ENCODE measurements at places on chromosomes 2 and 18.
A peak's percentile ranks its signal among the peaks of the same experiment; 100 is the strongest.

DNA sequence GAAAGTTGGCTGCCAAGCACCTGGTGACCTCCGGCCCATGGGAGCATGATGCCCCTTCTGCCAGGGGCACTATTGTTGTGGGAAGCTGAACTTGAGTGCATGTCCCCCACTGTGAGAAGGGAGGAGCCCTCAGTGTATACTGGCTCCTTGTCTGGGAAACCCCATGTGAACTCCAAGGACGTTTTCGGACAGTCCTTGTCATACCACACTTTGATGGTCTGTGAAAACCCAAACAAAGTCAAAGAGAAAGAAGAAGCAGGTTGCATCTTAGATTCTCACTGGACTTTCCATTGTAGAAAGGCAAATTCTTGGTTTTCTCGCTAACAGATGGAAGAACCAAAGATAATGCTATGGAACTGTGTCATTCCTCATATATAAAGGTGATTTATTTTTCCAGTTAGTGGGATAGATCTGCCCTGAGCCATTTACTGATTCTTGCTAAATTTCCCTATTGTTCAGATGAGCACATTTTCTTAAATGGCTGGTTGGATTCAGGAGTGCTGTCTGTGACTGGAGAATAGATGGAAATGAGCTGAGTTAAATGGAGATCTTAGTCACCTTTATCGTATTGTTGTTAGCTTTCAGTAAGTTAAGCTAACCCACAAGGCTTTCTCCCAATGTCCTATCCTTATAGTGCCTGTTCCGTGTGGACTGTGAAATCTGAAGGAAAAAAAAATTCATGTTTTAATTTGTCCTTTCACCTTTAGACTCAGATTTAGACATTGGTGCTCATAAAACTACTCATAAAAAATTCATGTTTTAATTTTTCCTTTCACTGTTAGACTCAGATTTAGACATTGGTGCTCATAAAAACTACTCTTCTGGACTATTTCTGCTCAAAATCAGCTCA, 166.6 kb downstream of the ACTR3 start:
- DNase-seq: no peak

- DNase-seq: no peak
Measured at GRCh38 chr2:170745305-170745704, 24.9 kb upstream of the ERICH2 start.

DNA sequence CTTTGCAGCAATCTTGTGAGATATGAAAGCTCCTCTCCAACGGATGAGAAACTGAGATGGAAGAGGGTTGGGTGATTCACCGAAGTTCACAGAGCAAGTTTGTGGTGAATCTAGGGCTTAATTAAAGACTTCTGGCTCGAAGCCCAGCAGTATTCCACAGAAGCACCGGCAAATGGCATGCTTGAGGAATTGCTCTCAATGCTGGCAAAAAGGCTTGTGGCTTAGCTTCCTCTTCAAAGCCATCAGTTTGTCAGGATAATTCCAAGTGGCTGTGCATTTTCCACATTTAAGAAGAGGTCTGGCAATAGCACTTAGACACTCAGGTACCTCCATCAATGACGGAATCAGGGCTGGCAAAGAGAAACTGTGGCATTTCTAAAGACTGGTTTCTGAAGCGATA, 98.7 kb upstream of the SLC66A3 start:
- no peak for DNase-seq

GRCh38 chr18:76499637-76500340, 4.7 kb upstream of the ZNF516 start:
- no peak for DNase-seq

DNA sequence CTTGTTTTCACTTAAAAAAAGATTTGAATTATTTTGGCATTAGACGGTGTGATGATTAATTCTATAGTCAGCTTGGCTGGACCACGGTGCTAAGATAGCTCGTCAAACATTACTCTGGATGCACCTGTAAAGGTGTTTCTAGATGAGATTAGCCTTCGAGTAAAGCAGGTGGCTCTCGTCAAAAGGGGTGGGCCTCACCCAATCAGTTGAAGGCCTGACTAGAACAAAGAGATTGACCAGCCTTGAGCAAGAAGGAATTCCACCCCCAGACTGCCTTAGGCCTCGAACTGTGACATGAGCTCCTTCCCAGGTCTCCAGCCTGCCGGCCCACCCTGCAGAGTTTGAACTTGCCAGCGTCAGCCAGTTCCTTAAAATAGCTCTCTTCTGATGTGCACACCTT, 73.4 kb downstream of the TWIST2 start:
- no peak for DNase-seq

- DNase-seq: peak; percentile 52
Measured at GRCh38 chr18:9827793-9828505, 57.8 kb upstream of the TXNDC2 start.

DNA sequence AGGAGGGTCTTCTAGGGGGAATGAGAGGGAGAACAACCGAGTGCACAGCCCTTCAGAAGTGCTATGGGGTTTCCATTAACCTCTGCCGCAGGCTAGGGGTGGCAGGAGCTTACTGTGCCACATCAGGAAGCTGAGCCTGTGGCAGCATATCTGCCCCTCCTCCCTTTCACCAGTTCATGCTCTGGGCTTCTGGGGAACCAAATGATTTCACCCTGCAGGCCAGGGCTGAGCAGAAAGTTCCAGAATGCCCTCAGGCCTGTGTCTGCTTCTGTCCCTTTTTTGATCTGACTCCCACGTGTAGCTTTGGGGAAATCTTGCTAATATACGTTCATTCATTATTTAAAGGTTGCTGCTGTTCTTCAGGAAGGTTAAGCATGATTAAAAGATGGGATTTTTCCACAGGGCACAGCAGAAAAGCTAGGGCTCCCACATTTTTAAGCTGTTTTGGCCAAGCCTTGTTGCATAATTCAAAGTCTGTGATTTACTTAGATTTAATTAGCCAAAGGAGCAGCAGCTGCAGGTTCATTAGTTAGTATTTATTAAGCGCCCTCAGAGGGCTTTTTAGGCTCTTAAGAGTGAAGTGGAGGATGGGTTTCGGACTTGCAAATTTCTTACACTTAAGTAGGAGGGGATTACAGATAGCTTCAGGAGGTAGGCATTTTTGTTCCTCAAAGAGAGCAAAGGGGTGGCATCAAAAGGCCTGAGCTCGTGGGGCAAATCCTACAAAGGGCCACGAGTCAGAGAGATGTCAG, 10.2 kb downstream of the TMEM247 start:
- DNase-seq: no peak

DNA sequence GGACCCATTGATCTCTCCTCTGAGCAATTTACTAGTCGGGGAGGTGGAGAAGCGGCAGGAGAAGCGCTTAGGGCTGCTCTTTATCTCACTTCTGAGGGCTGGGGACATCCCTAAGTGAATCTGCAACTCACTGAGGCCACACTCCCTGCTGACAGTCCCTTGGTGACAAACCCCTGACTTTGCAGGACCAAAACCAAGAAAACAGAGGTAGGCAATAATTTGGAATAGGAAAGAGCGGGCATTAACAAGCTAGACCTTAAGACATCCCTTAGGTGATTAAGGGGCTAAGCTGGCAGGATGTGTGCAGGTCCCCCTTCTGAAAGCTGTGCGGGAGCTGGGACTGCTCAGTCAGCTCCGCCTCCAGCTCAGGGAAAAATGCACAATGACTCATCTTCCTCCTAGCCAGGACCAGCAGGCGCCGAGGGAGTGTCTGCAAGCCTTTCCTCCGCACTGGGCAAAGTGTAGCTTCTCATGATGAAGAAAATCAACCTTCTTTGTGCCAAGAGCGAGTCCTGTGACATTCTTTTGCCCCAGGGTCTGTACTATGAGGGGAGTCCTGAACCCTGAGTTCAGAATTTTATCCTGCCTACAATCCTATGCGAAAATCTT, 63.3 kb downstream of the BOD1L2 start:
- peak; percentile 64 for DNase-seq

DNA sequence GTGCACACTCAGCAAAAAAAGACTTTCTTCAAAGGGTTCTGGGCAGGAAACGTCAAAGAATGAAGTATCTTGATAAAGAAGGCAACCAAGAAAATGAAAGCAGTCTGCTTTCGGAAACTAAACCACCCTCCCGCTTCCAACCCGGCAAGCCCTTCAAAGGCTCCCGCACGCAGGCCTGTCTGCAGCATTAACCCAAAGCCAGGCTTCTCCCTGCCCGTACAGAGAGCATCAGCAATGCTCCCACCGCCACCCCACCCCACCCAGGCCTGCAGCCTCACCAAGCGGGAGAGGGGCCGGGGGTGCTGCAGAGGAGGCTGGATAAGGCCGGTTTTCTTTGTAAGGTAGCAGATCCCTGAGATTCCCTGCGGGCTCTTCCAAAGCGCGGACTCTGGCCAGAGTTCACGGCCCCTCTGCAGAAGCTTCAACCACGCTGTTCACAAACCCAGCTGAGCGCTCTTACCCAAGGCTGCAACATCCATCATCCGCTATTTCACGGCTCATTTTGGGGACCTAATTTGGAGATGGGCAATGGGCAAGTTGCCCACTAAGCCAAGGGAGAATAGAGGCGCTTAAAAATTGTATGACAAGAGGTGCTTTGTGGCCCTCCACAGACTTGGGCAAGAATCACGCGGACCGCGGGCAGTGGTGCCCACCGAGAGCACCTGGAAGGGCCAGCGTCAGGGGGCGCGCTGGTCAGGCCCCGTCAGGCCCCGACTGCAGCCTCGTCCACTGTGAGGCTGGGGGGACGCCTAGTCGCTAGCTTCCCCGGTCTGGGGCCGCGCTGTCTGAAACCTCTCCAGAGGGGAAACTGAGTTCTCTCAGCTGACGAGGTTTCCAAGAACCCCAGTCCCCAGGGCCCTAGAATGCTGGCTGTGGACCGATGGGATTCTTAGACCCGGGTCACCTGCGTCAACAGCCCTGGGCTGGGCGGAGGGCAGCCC, 225.4 kb upstream of the ID2 start:
- DNase-seq: no peak

GRCh38 chr18:13451661-13452387, 233.3 kb downstream of the LDLRAD4 start:
- DNase-seq: no peak

DNA sequence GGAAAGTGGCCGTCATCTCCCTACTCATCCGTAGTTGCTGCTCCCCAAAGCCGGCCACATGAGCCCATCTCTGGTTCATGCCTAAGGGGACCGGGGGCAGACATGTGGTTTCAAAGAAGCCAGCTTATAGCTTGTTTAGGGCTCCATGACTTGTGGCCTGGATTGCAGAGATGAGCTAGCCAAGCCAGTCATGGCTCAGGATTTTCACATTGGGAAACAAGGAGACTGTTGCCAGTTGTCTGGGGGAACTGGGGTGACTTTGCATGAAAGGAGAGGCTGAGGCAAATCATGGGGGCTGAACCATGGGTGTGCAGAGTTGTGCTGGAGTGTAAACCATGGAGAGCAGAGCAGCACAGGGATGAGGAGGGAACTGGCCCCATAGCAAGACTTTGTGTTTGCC, 183.0 kb upstream of the APCDD1 start:
- DNase-seq: no peak

GRCh38 chr2:219289195-219289536, 10.0 kb downstream of the DNAJB2 start:
- DNase-seq: no peak

DNA sequence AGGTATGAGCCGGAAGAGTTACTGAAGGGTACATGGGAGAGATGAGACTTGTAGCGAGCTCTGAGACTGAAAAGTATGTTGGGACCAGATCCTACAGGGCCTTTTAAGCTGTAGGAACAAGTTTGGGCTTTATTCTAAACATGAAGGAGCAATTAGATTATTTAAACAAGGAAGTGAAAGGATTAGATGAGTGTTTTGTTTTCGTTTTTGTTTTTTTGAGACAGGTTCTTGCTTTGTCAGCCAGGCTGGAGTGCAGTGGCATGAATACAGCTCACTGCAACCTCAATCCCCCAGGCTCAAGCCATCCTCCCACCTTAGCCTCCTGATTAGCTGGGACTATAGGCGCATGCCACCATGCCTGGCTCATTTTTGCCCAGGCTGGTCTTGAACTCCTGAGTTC, 110.7 kb downstream of the C1D start:
- no peak for DNase-seq

DNA sequence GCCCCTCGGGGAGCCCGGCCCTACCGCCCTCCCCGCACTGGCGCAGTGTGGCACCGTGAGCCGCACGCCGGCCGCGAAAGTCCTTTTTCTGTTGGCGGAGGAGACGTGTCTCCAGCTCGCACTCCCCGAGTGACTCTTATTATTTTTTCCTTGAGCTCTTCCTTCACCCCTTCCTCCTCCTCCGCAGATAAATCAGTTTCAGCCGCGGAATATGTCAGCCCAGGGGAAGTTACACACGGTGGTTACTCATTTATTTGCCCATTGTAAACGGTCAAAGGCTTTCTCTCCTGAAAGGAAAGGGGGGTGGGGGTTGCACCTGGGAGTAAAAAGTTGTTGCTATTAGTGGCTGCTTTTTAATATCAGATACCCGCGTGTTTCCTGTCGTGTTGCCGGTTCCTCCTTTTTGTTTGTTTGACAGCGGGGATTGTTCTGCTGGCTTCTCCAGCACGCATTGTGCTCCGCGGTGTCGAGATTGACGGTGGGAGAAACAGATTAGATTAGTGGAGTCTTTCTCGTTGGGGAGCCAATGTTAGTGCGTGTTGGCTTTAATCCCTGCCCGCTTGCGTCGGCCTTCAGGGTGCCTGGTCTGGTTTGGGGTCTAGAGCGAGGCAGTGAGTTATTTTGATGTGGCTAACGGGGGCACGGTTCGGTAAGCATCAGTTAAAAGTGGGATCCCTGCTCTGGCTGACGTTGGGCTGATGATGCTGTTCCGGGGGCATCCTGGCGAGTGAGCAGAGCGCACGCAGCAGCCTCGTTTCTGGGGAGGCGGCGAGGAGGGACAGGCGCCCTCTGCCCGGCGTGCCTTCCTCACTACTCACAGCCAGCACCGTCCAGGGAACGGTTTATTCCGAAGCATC, 1.6 kb downstream of the CRIM1 start:
- peak; percentile 65 for DNase-seq

DNA sequence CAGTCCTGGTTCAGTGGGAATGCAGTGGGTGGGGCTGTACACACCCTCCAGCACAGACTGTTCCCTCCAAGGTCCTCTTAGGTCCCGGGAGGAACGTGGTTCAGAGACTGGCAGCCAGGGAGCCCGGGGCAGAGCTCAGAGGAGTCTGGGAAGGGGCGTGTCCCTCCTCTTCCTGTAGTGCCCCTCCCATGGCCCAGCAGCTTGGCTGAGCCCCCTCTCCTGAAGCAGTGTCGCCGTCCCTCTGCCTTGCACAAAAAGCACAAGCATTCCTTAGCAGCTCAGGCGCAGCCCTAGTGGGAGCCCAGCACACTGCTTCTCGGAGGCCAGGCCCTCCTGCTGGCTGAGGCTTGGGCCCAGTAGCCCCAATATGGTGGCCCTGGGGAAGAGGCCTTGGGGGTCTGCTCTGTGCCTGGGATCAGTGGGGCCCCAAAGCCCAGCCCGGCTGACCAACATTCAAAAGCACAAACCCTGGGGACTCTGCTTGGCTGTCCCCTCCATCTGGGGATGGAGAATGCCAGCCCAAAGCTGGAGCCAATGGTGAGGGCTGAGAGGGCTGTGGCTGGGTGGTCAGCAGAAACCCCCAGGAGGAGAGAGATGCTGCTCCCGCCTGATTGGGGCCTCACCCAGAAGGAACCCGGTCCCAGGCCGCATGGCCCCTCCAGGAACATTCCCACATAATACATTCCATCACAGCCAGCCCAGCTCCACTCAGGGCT, 17.5 kb upstream of the FAHD2A start:
- peak; percentile 50 for DNase-seq

GRCh38 chr2:53403792-53404413, 363.7 kb upstream of the CHAC2 start:
- no peak for DNase-seq
